ENCODE measurements at places on chromosomes 13 and 19. TPM values are rescaled to one million over a fixed set of nuclear protein-coding genes. Genes with fewer than 3 reads are reported as not detected.

NCAN gene
- total RNA-seq = under 0.01 TPM

QPCTL gene
- total RNA-seq = 11.1 TPM

ADAMTSL5 gene
- 11.7 TPM for total RNA-seq

ZNF93 gene
- 5.1 TPM for total RNA-seq

KRTDAP gene
- total RNA-seq = not detected

FKBP8 gene
- 282 TPM for total RNA-seq

PSG3 gene
- total RNA-seq = not detected

RAB4B gene
- 13.5 TPM for total RNA-seq

LIN7B gene
- 7.4 TPM for total RNA-seq

PLPPR3 gene
- total RNA-seq = 2.5 TPM

CLDN10 gene
- total RNA-seq = not detected

GPALPP1 gene
- total RNA-seq = 36.2 TPM

ELAVL3 gene
- total RNA-seq = 0.29 TPM

PCDH9 gene
- 2.5 TPM for total RNA-seq

MISP3 gene
- total RNA-seq = 0.15 TPM

LYPD5 gene
- total RNA-seq = 1.7 TPM

CYP4F2 gene
- not detected for total RNA-seq

CEACAM7 gene
- not detected for total RNA-seq

ZNF880 gene
- 21.8 TPM for total RNA-seq

MEIS3 gene
- total RNA-seq = 61.9 TPM

PLEKHF1 gene
- total RNA-seq = 65.2 TPM

SELENOV gene
- total RNA-seq = not detected

CCNE1 gene
- total RNA-seq = 4.1 TPM

SPPL2B gene
- 40.6 TPM for total RNA-seq

ZNF773 gene
- total RNA-seq = 40.7 TPM

ABHD8 gene
- total RNA-seq = 21.0 TPM

BCAM gene
- 9.3 TPM for total RNA-seq

KLK15 gene
- not detected for total RNA-seq

LHB gene
- total RNA-seq = not detected

PRR19 gene
- total RNA-seq = 1.5 TPM

CALR3 gene
- total RNA-seq = not detected

ZSCAN4 gene
- not detected for total RNA-seq

ZNF208 gene
- total RNA-seq = 0.33 TPM

GAPDHS gene
- total RNA-seq = 0.17 TPM

KLK6 gene
- total RNA-seq = not detected

LGALS4 gene
- total RNA-seq = not detected

ZNF709 gene
- total RNA-seq = 4.1 TPM

SRRM5 gene
- total RNA-seq = 0.17 TPM

RFPL4A gene
- not detected for total RNA-seq

CACNG8 gene
- 0.50 TPM for total RNA-seq

SMAD9 gene
- 5.2 TPM for total RNA-seq

HTR2A gene
- total RNA-seq = 0.33 TPM

DCT gene
- total RNA-seq = 0.17 TPM

DGKH gene
- total RNA-seq = 5.3 TPM

CYP2A7 gene
- not detected for total RNA-seq

CCL25 gene
- total RNA-seq = not detected

All from smooth muscle cell of trachea (primary cell).